ENCODE measurements at places on chromosomes 1 and 21. TPM values are rescaled to one million over a fixed set of nuclear protein-coding genes. Genes with fewer than 3 reads are reported as not detected.

The DDX20 gene
- total RNA-seq: 18.4 TPM

GRCh38 chr21:16578912-16579311 is 849.1 kb downstream of the USP25 start:
- no peak for DNase-seq

The ABCA4 gene
- 0.11 TPM for total RNA-seq

DNA sequence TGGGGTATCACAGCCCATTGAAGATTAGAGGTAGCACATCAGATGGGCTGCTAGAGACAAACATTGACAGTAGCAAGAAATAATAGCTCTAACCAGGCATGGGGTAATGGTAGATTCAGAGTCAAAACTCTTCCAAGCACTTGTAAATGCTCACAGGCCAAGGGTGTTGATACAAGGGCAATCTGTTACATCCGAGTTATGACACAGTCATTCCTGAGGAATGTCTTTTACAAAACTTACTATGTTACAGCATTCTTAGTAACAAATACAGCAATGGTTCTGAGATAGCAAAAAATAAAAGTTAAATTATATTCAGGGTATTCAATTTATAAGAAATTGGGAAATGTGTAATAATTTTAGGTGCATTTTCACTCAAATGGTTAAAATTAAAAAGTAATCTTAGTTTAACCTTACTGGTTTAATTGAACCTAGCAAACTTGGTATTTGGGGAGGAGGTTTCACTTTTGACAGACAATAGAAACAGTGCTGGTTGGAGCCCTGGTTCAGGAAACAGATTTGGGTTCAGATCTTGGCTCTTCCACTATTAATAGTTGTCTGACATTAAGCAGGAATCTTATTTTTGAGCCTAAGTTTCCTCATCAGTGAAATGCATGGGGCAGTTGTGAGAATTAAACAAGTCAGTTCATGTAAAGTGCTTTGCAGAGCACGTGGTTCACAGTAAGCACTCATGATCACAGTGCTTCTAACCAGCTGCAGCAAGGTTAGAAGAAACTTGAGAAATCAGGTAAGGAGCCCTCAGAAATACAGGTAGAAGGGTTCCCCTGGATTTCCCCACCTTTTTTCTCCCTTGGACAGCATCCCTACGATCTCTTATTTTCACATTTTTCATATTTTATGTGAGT is 4.4 kb downstream of the ST3GAL3 start:
- DNase-seq: no peak

DNA sequence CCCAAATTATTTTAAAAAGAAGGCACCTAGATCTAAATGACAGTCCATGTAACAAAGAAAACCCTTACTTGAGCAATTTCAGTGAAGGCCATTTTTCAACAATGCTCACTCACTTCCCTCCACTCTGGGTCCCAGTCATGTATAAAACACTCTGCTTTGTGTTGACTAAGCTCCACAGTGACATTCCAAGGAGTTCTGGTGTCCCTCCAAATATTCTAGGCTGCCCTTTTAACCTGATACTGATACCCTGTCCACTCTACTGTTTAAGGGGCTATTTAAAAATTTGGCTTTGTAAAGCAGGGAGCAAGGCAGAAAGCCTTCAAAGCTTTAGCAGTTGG is 73.6 kb downstream of the GNG12 start:
- DNase-seq: no peak

The SPATA45 gene
- not detected for total RNA-seq

GRCh38 chr1:220498188-220498587 is 29.7 kb upstream of the MARK1 start:
- no peak for DNase-seq

DNA sequence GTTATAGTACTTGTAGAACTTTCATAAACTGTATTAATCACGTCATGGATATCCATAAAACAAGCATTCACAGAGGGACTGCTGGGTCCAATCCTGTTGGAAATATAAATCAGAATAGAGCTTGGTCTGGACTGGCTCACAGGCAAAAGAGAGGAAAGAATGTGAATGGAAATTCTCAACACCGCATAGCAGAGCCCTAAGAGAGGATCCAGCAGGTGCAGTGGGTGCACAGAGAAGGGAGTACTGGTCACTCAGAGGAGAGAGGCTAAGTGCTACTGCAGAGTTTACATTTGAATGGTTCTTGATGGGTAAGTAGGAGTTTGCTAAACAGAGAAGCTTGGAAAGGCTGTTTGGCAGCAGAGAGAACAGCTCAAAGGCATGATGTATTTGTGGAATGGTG is 231.7 kb downstream of the PAPPA2 start:
- DNase-seq: no peak

- no peak for DNase-seq
These were observed 25.7 kb upstream of the BACE2 start for GRCh38 chr21:41142051-41142795.

DNA sequence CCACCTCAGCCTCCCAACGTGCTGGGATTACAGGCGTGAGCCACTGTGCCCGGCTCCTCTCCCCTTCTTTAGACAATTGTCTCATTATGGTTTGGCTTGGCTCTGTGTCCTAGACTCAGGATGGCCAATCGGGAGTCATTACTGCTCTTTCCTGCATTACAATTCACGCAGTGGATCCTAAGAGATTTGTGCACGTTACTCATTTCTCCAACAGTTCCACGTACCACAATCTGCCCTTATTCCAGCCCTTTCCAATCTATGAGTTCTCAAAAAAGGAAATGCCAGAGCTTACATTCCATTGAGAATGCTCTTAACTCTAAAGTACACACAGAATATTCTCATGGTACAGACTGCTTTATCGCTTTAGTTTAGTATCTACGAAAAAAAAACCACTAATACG is 357.0 kb downstream of the GPATCH2 start:
- DNase-seq: no peak

- DNase-seq: no peak
These were observed 132.5 kb upstream of the C1orf174 start for GRCh38 chr1:4032571-4032970.

- DNase-seq: peak; percentile 79
These were observed 7.9 kb downstream of the CSTB start for GRCh38 chr21:43767984-43768867.

DNA sequence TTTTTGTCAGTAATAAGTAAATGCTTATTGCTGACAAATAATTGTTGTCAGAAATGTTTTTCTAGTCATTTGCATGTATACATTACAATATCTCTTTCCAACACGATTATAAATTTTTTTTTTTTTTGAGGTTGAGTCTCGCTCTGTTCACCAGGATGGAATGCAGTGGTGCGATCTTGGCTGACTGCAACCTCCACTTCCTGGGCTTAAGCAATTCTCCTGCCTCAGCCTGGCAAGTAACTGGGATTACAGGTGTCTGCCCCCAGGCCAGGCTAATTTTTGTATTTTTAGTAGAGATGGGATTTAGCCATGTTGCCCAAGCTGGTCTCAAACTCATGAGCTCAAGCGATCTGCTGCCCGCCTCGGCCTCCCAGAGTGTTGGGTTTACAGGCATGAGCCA is 72.0 kb upstream of the ATF3 start:
- no peak for DNase-seq

The CRYBG2 gene
- total RNA-seq: not detected

- DNase-seq: no peak
These were observed 154.9 kb downstream of the CRB1 start for GRCh38 chr1:197422993-197423392.

- DNase-seq: no peak
These were observed 169.7 kb upstream of the RAB4A start for GRCh38 chr1:229101011-229101871.

The C1orf185 gene
- total RNA-seq: not detected

DNA sequence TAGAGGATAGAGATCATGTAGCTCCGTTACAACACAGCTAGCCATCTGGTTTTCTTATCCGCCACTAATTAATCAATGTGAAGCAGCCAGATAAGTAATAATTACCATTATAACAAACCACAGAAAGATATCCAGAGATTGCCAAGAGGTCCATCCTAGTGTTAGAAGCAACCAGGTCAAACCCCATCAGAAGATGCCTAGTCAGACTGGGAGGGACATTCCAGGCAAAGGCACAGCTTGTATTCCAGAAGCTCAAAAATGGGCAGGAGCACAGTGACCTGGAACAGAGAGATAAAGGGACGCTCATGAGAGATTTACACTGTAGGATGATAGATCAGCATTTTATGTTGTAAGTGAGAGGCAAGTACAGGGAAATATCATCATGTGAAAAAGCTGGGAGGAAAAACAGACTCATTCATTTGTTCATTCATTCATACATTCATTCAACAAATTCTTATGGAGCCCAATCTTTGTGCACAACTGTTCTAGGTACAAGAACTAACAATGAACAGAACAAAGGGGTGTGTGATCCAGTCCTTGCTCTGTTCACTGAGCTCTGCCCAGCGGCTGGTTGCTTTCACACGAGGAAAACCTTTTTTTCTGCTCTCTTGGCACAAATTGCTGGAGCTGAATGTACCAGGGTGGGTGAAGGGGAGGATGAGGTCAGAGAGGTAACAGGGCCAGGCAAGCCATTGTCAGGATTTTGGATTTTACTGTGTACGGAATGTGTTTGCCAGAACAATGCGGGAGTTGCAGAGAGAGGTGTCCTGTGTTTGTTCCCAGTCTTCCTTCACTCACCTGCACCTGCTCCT is 240.8 kb upstream of the FGGY start:
- no peak for DNase-seq

GRCh38 chr1:91883470-91883869 is 2.5 kb downstream of the TGFBR3 start:
- no peak for DNase-seq

- peak; percentile 86 for DNase-seq
These were observed 8.7 kb downstream of the PDXK start for GRCh38 chr21:43727519-43728153.

DNA sequence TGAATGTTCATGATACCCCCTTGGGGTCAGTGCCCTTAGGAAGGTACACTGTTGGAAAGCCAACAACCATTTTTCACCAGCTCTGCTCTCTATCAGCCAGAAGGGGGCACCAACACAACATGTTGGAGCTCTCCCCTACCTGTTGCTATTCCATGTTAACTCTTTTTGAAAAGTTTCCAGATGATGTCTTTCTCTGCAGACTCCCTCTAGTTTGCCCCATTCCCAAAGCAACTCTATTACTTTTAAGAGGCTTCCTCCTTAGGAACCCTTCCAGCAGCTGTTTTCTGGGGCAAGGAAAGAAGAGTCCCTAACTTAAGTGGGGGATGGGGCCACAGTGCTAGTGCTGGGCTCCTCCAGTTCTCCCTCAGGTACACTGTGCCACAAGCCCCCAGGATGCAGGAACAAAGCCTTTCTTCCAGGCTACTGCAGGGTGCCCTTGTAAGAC is 22.9 kb upstream of the NDC1 start:
- DNase-seq: peak; percentile 36

The SLC22A15 gene
- total RNA-seq: 27.2 TPM

DNA sequence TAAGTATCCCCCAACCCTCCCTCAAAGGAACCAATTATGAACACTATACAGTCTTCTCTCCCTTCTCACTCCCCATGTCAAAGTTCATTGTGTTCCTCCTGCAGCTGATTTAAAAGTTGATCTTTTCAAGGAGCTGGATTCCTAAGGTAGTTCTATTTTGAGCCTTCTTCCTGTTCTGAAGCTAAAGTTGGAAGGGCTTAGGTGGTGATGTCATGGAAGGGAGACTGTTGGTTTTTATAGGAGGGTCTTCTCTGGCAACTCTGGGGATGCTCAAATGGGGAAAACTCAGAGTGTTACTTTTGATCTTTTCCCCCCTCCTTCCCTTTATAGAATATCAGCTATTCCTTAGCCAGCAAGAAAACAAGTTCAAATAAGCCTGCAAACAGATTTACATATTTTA is 83.0 kb upstream of the AK4 start:
- no peak for DNase-seq

DNA sequence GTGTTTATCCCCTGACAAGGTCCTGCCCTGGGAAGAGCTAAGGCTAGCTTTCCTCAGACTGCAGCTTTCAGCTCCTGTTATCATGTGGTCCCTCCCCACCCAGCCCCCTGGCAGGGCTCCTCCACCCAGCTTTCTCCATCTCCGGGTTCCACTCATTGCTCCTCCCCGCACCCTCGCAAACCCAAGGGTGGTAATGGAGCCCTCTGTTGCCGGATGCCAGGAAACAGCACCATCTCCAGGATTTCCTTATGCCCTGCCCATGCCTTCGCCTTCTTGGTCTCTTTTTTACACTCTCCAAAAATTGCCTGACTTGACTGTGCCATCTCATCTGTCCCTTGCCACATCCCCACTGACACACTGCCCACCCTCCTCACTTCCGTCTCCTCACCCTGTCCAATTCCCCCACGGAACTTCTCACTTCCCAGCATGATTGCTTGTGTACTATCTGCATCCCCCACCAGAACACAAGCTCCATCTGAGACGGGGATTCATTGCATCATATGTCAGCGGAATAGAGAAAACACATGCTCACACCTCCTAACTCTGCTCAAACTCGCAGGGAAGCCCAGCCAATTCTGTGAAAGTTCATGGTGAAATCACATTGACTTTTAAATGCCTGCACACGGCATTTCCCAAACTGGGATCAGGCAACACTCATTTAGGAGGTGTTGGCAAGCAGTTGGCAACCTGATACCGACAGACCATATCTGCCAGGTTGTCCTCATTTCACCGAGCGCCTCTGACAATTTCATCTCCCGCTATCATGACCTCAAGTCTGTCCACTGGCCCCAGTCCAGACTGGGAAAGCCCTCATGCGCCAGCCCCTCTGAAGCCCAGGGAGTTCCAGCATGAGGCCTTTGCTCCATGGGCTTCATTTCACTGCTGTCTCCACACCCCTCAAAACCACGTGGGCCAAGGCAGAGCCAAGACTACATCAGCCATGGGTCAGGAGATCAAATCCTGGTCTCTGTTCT is 201.1 kb downstream of the MATN1 start:
- peak; percentile 44 for DNase-seq

The IL19 gene
- total RNA-seq: not detected

- no peak for DNase-seq
These were observed 853 bp upstream of the ATP1A1 start for GRCh38 chr1:116372191-116372590.

- peak; percentile 18 for DNase-seq
These were observed 139.7 kb upstream of the BEND5 start for GRCh38 chr1:48916130-48917069.

- DNase-seq: no peak
These were observed 136.1 kb upstream of the JUN start for GRCh38 chr1:58919959-58920321.

DNA sequence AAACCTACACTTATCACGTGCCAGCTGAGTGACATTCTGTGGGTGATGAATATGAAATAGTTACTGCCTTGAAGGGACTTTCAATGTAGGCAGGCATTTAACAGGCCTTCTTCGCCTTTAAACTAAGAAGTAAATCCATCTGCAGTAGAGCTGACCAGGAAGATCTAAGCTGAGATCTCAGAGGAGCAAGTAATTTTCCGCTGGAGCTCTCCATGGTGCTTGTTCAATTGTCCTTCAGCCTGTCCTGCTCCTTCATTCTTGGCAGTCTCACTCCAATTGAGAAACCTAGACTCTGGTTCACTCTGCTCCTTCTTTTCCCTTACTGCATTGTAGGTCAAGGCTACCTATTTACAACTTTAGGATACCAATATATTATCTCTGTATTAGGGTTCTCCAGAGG is 183.5 kb downstream of the HMCN1 start:
- peak; percentile 24 for DNase-seq

GRCh38 chr1:22636927-22637326 is 499 bp downstream of the C1QA start:
- no peak for DNase-seq

The LMX1A gene
- not detected for total RNA-seq

GRCh38 chr1:150695561-150695960 is 1.4 kb downstream of the GOLPH3L start:
- no peak for DNase-seq

The OR2L2 gene
- total RNA-seq: 0.39 TPM

The C4BPA gene
- not detected for total RNA-seq
